CD8-positive, alpha-beta T cell (primary cell): ENCODE measurements at places on chromosomes 13 and 19. TPM values are rescaled to one million over a fixed set of nuclear protein-coding genes. Genes with fewer than 3 reads are reported as not detected.

DNA sequence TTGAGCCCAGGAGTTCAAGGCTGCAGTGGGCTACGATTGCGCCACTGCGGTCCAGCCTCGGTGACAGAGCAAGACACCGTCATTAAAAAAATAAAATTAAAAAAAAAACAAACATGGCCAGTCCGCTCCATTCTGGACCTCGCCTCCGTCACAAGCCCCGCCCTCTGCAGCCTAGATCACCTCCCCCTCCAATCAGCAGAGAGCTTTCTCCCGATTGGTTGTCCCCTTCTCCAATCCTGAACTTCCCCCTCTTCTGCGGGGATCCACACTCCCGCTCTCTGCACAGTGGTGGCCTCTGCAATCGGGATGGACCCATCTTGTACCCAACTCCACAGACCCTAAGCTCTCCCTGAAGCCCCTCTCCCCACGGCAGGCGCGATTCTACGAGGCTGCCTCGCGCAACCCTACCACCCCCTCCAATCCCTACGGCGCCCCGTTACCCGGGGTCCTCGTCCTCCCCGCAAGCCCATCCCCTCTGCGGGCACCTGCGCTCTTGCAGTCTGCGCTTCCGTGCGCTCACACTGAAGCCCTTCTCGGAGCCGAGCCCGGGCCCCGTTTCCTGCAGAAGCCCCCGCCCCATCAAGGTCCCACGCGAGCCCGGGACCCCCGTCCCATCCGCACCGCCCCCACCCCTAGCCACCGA is 540 bp downstream of the TMEM160 start:
- DNase-seq, result peak; percentile 22

- DNase-seq, result no peak
Measured at GRCh38 chr19:47124937-47125668, 5.5 kb upstream of the SAE1 start.

- no peak for DNase-seq
Measured at GRCh38 chr13:39302820-39303219, 264.6 kb downstream of the NHLRC3 start.

DNA sequence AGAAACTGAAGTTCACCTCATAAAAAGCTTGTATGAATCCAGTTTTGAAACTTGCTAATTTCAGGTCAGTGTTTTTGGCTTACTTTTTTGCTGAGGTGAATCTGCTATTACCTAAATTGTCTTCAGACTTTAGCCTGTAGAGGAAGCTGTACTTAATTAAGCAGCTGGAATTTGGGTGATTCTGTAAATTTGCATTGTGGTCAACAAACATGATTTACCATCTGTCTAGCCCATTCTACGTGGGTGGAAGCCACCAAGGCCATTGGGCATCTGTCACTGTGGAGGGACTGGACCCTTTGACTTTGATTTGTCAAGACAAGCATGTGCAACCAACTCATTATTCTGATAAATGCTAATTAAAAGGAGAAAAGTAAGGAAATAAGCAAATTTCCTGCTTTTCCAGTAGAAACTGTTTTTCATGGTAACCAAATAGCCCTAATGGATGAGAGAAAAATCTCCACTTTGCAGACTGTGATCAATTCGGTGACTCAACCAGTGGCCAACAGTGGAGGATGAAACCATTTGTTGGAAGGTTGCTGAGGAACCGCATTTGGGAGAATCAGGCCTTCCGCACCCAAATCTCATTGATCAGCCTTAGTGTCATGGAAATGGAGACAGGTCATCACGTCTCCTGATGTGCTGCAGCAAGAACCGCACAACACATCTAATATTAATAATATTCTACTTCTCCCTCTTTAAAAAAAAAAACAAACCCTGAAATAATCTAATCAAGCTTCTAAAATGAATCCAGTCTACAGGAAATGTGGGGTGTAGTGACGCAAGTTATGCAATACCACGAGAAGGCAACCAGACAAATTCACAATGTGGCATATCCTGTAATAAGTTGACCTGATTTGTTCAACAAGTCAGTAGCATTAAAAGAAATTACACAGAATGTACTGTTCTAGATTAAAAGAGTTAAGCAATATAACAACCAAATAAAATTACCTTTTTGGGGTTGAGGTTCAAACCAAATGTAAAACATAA is 54.3 kb downstream of the GARRE1 start:
- DNase-seq, result no peak

The PSG5 gene
- not detected for total RNA-seq

The TMTC4 gene
- 6.6 TPM for total RNA-seq

The TPGS1 gene
- 17.3 TPM for total RNA-seq

The SYDE1 gene
- total RNA-seq, result not detected
